EH (cell line): ENCODE measurements at places on chromosomes 1 and 21.
A peak's percentile ranks its signal among the peaks of the same experiment; 100 is the strongest.

- no peak for DNase-seq
Observed at GRCh38 chr1:175002910-175003517, 3.3 kb downstream of the CACYBP start.

- peak; percentile 48 for DNase-seq
Observed at GRCh38 chr1:98422816-98423215, 238.7 kb upstream of the SNX7 start.

GRCh38 chr1:205382561-205382960, 25.8 kb upstream of the KLHDC8A start:
- no peak for DNase-seq

GRCh38 chr1:201319631-201320030, 36.3 kb downstream of the PKP1 start:
- no peak for DNase-seq

GRCh38 chr21:45723049-45723958, 79.8 kb downstream of the PCBP3 start:
- no peak for DNase-seq

DNA sequence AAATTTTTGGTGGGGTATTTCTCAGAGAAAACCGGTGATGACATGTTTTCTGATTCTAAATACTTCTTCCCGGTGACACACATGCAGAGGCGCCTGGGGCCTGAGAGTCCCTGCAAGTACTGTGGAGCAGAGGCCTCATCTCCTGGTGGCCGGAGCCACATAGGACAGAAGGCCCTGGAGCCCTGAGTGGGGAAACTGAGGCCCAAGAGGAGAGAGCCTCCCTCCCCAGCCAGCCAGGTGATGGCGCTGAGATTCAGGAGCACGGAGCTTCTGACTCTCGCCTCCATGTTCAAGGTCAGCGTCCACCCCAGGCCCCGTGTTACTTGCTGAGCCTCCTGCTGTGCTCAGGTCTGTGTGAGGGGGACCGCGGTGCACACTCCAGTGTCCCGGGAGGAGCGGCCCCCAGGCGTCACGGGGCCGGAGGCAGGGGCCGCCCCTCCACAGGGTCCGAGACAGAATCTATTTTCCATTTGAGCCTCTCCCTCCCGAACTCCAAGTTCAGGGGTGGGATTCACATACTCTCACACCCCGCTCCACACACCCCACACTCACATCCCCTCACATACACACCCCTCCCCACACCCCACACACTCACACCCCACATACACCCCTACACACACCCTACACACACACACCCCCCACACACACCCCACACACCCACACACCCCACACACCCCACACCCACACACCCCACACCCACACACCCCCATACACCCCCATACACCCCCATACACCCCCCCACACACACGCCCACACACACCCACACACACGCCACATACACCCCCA, 43.8 kb downstream of the SLX9 start:
- DNase-seq = no peak

GRCh38 chr1:6599141-6599975, 3.3 kb downstream of the KLHL21 start:
- peak; percentile 23 for DNase-seq

GRCh38 chr1:916173-917075, 7.3 kb upstream of the SAMD11 start:
- DNase-seq = peak; percentile 15

DNA sequence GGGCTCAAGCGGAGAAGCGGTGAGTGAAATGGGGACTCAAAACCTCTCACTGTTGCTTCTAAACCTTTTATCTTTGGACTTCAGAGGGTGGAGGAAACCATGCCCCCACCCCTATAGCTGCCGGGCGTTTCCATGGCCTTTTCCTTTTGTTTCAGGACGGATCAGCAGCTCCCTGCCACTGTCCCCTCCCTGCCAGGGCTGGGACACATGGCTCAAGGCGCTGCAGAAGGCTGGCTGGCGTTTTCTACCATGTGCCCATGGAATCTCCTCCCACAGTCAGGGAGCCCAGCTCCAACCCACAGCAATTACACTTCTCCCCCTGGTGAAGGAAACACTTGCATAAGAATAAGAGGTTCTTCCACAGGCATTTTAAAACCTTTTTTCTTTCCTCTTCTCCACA, 812.7 kb downstream of the PLA2G4A start:
- DNase-seq = no peak

- DNase-seq = peak; percentile 83
Observed at GRCh38 chr1:9490605-9491339, 48.5 kb upstream of the SLC25A33 start.

DNA sequence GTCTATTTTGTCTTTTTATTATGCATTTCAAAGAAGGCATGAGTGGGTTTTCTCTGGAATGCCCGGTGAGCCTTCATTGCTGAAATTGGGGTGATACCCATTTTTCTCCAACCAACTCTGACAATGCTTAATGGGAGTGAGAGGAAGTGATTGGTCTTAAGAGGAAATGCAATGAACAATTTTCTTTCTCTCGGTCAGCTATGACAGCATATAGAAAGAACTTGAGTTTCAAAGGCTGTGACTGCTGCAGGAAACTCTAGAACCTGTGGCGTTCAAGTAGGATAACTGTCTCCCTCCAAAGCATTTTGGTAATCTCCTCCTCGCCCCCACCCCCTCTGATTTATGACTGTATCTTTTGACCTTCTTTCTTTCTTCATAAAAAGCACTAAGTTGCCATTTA, 155.9 kb downstream of the LYPLAL1 start:
- peak; percentile 65 for DNase-seq

DNA sequence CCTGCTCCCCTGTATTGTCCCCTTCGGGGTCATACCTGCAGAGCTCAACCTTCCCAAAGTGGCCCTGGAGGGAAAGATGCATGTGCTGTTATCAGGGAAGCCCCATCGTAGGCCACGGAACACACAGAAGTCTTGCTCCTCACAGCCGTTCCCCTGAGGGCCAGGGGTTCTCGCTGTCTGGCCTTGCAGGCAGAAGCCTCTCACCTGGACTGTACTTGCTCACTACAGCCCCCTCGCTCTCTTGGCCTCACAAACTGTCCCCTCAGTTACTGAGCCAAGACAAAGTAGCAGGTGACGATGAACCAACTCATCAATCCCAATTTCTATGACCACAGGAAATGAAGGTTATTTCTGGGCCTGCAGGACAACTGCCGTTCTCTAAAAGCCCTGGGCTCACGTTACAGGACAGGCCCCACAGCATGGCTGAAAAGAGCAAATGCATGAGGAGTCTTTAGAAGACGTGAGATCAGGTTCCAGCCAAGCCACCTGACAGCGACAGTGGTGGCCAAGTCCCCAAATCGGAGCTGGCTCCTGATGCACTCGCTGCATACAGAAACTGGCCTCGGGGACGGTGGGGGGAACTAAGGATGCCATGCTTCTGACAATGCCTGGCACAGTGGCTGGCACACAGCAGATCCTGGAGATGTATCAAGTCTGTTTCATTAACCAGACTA, 95.0 kb downstream of the RAVER2 start:
- DNase-seq = no peak

DNA sequence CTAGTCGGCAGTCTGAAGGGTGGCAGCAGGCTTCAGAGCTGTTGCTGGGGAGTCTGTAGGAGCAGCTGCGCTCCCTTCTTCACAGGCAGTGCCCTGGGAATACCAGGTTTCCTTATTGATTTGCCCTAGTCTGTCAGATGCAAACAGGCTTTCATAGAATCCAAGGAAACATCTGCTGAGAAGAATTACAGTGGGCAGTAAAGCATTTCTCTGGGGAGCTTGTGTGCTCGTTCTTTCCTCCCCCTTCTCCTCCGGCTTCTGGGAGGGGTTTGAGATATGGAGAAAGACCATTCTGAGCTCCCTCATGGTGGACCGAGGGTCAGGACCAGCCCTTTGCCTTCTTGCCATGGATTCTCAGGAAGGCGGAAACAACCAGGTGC, 25.4 kb upstream of the PARP1 start:
- no peak for DNase-seq

DNA sequence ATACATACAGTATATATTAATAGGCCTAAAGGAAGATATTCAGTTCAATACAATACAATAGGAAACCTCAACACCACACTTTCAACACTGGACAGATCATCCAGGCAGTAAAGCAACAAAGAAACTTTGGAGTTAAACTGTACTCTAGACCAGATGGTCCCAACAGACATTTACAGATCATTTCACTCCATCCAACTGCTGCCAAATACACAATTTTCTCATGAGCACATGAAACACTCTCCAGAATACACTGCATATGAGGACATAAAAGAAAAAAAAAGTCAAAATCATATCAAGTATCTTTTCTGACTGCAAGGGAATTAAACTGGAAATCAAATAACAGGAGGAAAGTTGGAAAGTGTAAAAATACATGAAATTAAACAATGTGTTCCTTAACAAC, 607.5 kb upstream of the BRINP3 start:
- no peak for DNase-seq

DNA sequence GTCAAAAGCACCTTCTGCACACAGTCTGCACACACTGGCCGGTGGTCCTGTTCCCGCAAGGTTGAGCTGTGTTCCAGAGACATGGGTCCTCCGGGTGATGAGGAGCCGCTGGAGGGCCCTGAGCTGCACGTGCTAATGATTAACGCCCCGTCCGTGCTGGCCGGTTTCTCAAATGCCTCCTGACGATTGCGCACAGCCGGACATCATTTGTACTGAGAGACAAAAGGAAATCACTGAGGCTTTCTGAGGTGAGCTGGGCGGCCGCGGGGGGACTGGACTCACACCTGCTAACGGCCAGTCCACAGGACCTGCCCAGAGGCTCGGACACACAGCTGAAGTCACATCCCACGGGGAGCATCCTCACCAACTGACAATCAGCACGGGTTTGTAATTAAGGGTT, 29.2 kb downstream of the POFUT2 start:
- DNase-seq = peak; percentile 38

DNA sequence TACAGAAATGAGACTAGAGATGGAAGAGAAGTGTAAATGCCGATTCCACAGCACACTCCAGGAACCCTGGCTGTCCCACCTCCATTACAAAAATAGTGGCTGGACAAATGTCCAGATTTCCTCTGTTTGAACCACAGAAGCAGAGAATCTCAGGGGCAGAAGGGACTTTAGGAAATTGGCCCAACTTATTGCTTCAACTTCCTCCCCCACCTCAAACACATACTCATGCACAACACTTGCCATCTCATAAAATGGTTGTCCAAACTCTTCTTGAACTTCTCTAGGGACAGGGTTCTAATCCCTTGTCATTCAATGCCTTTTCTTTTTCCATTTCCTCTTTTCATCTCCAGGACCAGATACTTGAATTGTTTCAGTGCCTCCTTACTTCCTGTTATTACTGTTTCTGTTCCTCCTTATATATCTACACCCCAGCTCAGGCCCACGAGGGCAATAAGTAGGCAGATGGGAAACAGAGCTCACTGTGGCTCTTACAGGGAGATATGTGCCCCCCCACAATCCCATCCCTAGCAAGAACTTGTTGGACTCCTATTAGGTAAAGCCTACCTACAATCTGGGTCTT, 8.5 kb upstream of the B4GALT3 start:
- DNase-seq = no peak

- DNase-seq = no peak
Observed at GRCh38 chr1:165524639-165525285, 19.0 kb upstream of the LRRC52 start.

- no peak for DNase-seq
Observed at GRCh38 chr21:37769656-37770055, 146.6 kb downstream of the KCNJ6 start.

- no peak for DNase-seq
Observed at GRCh38 chr1:184418652-184419349, 32.0 kb downstream of the C1orf21 start.

DNA sequence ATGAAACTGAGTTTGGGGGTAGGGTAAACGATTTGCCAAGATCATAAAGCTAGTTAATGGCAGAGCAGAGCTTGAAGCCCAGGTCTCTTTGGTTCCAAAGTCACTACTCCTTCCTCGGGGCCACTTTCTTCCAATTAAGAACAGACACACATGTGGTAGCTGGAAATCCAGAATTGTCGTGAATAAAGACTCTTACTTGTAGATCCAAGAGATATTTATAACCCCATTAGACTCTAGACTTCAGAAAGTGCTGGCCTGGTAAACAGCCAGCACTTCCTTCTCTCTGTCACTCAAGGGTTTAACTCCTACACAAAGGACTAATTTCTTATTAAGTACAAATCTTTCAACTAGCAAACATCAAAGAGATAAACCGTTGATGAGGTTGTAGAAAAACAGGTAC, 2.7 kb downstream of the FAM163A start:
- no peak for DNase-seq

- DNase-seq = no peak
Observed at GRCh38 chr1:237638555-237638954, 252.2 kb downstream of the ZP4 start.
